Naive thymus-derived CD4-positive, alpha-beta T cell (primary cell): ENCODE measurements at places on chromosomes 7 and 10. TPM values are rescaled to one million over a fixed set of nuclear protein-coding genes. Genes with fewer than 3 reads are reported as not detected.

DNA sequence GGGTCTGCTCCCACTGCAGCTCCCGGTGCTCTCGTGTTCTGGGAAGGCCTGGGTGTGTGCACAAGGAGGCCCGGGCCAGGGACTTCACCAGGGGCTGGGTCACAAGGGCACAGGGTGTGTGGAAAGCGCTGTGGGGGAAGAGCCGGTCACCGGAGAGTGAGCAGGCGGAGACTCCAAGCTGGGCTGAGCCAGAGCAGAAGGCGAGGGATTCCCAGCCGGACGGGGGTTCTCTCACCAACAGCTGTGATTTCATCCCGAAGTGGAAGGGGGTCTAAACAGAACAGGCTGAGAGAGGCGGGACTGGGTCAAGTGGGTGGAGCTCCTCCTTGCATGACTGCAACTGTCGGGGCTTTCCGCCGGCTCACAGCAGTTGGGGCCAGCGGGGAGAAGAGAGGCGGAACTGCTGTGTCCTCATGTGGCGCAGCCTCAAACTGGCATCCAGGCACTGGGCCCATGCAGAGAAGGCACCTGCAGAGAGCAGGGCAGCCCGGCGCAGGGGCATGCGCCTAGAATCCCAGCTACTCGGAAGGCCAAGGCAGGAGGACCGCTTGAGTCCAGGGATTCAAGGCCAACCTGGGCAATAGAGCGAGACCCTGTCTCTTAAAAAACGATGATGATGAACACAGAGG, 7.6 kb upstream of the ORAI2 start:
- H3K4me1 ChIP-seq, result peaks cover 40% of the 10 kb centered on the region
- peak; percentile 83 for DNase-seq
- peak overlapping the region; percentile 96 for H3K27ac ChIP-seq
- no peaks in the 10 kb centered on the region for H3K36me3 ChIP-seq
- no peaks in the 10 kb centered on the region for H3K27me3 ChIP-seq

GRCh38 chr7:150715738-150716137, 675 bp upstream of the GIMAP1 start:
- H3K27ac ChIP-seq, result peak overlapping the region; percentile 86
- H3K27me3 ChIP-seq, result no peaks in the 10 kb centered on the region
- peak overlapping the region; percentile 88 for H3K4me3 ChIP-seq
- peaks cover 16% of the 10 kb centered on the region for H3K36me3 ChIP-seq
- DNase-seq, result no peak
- peaks cover 43% of the 10 kb centered on the region for H3K4me1 ChIP-seq

DNA sequence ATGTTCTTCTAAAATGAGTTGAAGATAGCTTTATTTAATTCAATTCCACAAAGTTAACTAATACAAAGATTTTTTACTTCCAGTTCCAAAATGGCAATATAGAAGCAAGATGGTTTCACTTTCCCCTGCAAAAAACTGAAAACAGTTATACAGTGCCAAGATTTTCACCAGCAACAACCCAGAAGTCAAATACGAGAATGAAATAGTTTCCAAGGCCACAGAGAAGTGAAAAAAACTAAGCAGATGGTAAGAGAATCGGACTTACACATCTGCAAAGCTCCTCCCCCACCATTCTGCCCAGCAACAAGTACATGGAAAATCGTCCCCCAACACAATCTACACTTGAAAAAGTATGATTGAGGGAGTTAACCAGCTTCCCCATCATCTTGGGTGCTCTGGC, 30.3 kb upstream of the KEL start:
- no peaks in the 10 kb centered on the region for H3K27me3 ChIP-seq
- DNase-seq, result no peak
- no peaks in the 10 kb centered on the region for H3K4me1 ChIP-seq
- no peaks in the 10 kb centered on the region for H3K36me3 ChIP-seq
- H3K4me3 ChIP-seq, result no peak overlapping the region

DNA sequence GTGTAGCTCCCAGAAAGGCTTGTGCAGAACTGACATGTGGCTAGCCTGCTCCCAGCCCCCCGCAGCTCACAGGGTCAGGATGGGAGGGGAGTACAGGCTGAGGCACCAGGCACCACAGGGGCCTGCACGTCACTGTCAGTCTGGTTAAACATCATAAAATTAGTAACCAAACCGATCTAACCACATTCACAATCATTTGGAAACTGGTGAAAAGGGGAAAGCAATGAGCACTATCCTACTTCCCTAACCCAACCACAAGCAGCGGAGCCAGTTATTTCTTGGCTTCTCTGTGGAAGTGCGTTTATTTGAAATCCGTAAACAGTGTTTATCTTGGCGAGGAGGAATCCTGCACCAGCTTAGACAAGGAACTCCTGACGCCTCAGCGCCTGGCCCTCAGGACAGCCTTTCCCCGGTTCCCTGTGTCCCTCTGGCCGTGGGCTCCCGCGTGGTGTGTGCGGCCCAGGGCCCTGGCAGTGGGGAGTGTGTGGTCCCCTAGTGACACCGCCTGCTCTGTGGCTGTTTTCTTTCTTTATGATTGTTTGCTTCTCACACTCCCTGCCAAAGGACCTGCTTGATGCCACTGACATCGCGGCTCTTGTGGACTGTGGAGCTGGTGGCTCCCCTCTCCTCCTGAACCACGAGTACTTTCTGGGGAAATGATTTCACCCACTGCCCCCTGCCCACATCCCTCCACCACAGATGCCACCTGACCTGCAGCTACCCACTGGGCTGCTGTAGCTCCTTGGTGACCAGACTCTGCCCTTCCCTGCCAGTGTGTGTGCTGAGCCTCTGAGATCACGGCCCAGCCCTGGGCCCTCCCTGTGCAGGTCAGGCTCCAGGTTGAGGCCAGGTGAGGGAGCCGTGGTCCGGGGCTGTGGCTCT, 38.0 kb downstream of the INPP5A start:
- no peak overlapping the region for H3K4me3 ChIP-seq
- peaks cover 10% of the 10 kb centered on the region for H3K4me1 ChIP-seq
- no peak for DNase-seq
- H3K36me3 ChIP-seq, result no peaks in the 10 kb centered on the region

- no peaks in the 10 kb centered on the region for H3K4me1 ChIP-seq
- no peaks in the 10 kb centered on the region for H3K27me3 ChIP-seq
- no peaks in the 10 kb centered on the region for H3K36me3 ChIP-seq
- H3K4me3 ChIP-seq, result no peak overlapping the region
- DNase-seq, result no peak
Observed at GRCh38 chr7:79612022-79612421, 158.6 kb upstream of the MAGI2 start.

DNA sequence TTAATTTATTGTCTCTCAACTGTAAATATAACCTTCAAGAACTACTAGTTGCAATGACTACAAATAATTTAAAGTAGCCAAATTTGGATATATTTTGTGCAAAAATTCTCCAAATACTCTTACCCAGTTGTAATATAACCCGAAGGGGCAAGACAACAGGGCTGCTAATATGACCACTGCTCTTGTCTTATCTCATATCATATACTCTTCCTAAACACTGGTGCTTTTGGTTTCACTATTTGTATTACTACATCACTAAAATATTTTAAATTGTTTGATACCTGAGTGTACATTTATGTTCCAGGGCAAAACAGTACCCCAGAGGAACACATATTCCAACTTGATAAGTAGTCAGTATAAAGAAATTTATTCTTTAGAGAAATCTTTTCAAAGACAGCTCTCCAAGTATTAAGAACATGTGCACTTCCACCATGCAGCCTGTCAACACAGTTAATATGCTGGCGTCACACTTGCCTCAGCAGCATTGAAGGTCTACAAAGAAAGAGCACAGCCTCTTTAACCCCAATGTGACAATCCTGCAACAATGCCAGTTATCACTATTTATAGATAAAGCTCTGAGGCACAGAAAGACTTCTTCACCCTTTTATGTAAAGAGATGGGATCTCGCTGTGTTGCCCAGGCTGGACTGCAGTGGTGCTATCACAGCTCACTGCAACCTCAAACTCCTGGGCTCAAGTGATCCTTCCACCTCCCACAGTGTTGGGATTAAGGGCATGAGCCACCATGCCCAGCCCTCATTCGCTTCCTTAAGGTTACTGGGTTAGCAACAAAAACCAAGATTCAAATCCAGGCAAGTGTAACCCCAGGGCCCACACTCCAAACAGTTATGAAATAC, 37.8 kb downstream of the RHEB start:
- no peak overlapping the region for H3K4me3 ChIP-seq
- H3K4me1 ChIP-seq, result no peaks in the 10 kb centered on the region
- H3K27me3 ChIP-seq, result no peaks in the 10 kb centered on the region

DNA sequence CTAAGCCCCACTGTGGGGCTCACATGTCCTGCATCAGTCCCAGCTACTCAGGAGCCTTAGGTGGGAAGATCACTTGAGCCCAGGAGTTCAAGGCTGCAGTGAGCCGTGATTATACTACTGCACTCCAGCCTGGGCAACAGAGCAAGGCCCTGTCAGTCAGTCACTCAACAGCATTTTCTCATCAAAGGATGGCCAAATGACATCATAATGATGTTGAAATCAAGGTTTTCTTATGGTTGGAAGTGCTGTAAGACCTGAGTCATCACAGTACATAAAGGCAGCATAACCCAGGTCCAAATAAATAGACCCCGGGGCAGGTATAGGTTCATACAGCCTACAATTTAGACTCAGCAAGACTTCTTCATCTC, 341.1 kb downstream of the PARD3 start:
- H3K27ac ChIP-seq, result no peak overlapping the region
- no peaks in the 10 kb centered on the region for H3K36me3 ChIP-seq
- H3K4me3 ChIP-seq, result no peak overlapping the region

The SERPINE1 gene
- total RNA-seq, result 0.56 TPM

DNA sequence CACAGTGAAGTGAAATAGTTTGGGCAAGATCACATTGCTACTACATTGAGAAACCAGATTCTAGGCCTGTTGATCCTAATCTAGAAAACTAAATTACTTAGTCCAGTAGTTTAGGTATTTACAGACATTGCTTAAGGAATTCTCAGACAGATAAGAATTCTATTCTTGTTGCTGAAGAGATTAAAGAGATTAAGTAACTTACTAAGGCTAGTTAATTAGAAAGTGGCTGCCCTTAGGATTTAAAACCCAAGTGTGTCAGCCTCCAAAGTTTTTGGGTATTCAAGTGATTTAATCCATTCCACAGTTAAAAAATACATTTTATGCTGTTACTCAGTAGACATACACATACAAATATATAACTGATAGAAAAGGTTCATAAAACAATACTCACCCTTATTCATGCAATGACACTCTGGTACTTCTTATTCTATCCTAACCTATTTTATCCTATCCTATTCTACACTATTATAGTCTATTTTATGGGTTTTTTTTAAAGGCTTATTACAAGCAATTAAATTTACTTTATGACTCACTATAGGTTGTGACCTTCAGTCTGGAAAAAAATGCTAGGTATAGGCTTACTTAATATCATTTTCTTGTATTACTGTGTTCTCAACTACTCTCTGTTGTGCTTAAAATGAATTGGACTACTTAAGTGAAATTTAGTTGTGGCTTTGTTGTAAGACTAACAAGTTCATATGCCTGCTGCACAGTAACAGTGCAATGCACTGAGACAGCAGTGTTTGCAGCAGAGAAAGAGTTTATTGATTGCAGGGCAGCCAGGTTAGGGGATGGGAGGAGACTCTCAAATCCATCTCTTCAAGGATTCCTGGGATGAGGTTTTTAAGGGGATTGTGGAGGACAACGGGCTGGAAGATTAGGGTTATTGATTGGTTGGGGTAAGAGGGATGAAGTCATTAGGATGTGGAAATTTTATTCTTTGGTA, 10.7 kb downstream of the SPAM1 start:
- H3K4me3 ChIP-seq, result no peak overlapping the region
- H3K27ac ChIP-seq, result no peak overlapping the region
- DNase-seq, result no peak
- no peaks in the 10 kb centered on the region for H3K27me3 ChIP-seq
- H3K36me3 ChIP-seq, result no peaks in the 10 kb centered on the region
- H3K4me1 ChIP-seq, result no peaks in the 10 kb centered on the region

DNA sequence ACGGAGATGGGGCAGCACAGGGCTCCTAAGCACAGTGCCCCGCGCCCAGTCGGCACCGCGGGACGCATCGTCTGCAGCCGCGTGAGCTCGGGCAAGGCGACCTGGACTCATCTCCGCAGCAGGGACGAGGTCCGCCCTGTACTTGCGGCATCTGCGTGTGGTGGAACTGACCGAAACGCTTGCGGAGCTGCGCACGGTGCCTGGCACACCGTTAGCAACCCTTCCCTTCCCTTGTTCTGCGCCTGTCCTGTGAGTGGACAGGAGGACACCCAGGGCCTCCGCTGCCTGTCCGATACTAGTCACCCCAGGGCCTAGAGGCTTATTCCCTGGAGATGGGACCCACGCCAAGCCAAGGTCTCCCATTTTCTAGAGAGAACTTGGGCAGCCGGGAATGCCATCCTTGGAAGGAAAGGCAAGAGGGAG, 98.5 kb downstream of the WDR11 start:
- no peak for DNase-seq
- no peaks in the 10 kb centered on the region for H3K27me3 ChIP-seq
- H3K36me3 ChIP-seq, result no peaks in the 10 kb centered on the region
- H3K27ac ChIP-seq, result no peak overlapping the region
- H3K4me3 ChIP-seq, result peak overlapping the region; percentile 34
- no peaks in the 10 kb centered on the region for H3K4me1 ChIP-seq

The ADARB2 gene
- total RNA-seq, result 0.13 and 0.29 TPM in 2 replicates

- H3K4me3 ChIP-seq, result no peak overlapping the region
- H3K4me1 ChIP-seq, result no peaks in the 10 kb centered on the region
- H3K27me3 ChIP-seq, result no peaks in the 10 kb centered on the region
- DNase-seq, result no peak
- peaks cover 6% of the 10 kb centered on the region for H3K36me3 ChIP-seq
Observed at GRCh38 chr10:31820778-31821369, 107.8 kb downstream of the ARHGAP12 start.

DNA sequence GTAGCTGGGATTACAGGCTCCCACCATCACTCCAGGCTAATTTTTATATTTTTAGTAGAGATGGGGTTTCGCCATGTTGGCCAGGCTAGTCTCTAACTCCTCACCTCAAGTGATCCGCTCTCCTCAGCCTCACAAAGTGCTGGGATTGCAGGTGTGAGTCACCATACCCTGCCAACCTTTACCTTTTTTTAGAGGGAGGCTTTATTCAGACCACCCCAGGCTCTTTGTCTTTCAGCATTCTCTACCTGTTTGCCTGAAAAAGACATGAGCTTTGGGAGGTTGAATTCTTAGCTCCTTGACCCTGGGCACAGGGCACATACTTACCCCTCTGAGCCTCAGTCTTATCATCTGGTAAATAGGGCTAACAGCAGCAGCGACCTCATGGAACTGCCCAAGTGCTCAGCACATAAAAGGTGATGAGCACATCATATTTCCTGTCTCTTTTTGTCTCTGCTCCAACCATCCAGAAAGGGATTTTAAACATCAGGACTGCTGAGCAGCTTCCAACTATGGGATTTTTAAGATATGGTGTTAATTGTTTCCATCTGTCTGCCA, 17.0 kb downstream of the FRMPD2 start:
- DNase-seq, result no peak
- H3K4me1 ChIP-seq, result no peaks in the 10 kb centered on the region
- no peak overlapping the region for H3K4me3 ChIP-seq
- H3K36me3 ChIP-seq, result no peaks in the 10 kb centered on the region
